ENCODE measurements at places on chromosomes 4 and X.

DNA sequence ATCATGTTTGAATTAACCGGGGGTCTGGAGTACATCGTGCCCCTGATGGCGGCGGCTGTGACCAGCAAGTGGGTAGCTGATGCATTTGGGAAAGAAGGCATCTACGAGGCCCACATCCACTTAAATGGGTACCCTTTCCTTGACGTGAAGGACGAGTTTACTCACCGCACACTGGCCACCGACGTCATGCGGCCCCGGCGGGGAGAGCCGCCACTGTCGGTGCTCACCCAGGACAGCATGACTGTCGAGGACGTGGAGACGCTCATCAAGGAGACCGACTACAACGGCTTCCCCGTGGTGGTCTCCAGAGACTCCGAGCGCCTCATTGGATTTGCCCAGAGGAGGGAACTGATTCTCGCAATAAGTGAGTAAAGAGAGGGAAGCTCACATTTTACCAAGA lies 56.9 kb downstream of the CLCN4 start:
- no peak for DNase-seq

DNA sequence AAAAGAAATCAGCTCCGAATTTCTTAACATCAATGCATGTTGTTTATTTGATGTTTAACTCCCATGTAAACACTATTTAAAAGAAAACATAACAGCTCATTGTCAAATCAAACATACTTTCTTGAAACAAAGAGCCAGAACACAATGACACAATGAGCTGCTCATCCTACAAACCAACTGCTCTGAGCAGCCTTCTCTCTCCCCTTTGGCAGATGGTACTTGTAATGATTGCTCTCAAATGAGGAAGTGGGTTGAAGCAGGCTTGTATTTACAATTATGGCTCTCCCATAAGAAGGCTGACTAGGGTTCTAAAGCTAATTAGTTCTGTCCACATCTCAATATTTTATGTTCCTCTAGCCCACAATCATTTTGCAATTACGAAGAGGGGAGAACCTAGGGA lies 637.8 kb upstream of the ADGRL3 start:
- no peak for DNase-seq

DNA sequence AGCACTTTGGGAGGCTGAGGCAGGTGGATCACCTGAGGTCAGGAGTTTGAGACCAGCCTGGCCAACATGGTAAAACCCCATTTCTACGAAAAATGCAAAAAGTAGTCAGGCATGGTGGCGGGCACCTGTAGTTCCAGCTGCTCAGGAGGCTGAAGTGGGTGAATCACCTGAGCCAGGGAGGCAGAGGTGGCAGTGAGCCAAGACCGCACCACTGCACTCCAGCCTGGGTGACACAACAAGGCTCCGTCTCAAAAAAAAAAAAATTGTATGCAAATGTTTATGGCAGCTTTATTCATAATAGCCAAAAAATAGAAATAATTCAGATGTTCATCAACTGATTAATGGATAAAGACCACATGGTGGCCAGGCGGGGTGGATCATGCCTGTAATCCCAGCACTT lies 9.8 kb upstream of the NOCT start:
- no peak for DNase-seq

DNA sequence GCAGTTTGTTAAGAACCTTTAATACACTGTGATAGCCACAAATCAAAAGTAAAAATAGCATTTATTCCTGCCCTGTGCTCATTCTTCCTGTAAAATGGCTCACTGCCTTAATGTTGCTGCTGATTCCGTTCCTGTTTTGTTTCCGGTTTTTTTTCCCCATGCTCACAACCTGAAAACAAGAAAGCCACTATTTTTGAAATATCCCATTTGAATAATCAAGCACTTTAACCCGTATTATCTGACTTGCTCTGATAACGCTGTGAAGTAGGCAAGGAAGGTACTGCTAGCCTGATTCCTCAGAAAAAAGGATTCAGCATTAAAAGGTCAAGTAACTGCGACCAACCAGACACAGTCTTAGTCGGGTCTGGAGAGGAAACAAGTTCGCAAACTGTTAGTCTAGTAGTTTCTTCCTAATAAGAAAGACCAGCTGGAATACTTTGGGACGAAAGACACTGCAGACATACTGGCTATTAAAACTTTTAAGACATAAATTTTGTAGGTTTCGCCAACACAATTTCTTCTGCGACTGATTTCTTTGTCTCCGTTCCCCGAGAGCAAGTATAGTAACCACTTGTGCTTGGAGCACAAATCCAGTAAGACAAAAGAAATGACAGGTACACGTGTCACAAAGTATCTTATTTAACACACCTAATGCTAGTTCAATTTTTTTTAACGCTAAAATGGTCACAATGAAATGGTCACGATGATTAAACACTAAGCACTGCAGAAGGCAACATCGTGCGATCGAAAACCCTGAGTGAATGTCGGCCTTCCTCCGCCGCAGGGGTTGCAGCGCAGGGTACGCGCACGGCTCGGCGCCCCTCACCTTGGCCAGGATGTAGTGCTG lies 802 bp downstream of the COX18 start:
- peak; percentile 23 for DNase-seq

- no peak for DNase-seq
Observed at GRCh38 chr4:183552274-183553146, 47.7 kb downstream of the ING2 start.

- no peak for DNase-seq
Observed at GRCh38 chr4:163090997-163091684, 75.5 kb downstream of the NAF1 start.

GRCh38 chr4:133151691-133152329 lies 2.7 kb downstream of the PCDH10 start:
- DNase-seq: no peak

- DNase-seq: no peak
Observed at GRCh38 chrX:56751071-56751470, 22.0 kb downstream of the NBDY start.

GRCh38 chr4:17562157-17562556 lies 14.8 kb upstream of the LAP3 start:
- DNase-seq: no peak

DNA sequence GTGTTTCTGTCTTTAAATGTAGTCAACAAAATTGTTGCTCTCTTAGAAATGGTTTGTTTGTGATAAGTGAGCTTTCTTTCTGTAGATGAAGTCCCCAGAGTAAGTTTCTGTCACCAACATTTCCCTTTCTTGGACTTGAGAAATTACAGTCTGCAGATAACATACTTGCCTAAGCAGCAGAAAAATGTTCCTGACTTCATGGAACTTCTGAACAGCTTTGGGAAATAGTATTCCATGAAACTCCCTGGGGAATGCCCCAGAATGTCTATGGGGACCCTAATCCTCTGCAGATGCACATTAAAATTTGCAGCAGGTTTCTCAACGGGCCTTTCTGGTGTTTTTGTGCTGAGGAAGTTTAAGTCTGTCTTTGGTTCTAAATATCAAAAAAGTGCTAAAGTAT lies 38.6 kb upstream of the NEIL3 start:
- no peak for DNase-seq

DNA sequence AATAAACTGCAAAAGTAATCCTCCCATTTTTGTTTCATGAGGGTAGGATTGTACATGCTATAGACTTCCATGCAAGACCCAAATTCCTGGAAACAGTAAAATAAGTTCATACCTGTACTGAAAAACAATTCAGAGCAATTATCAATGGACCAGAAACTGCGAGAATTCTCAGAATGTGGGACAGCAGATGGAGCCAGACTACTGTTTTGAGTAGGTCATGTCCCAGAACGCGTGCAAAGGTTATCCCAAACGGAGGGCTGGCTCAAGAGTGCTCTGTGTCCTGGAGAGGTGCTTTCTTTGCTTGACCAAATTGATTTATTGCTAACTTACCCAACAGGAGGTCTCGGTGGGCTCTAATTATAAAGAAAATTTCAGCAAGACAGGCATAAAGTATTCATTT lies 1.7 kb upstream of the MAGEH1 start:
- DNase-seq: no peak

DNA sequence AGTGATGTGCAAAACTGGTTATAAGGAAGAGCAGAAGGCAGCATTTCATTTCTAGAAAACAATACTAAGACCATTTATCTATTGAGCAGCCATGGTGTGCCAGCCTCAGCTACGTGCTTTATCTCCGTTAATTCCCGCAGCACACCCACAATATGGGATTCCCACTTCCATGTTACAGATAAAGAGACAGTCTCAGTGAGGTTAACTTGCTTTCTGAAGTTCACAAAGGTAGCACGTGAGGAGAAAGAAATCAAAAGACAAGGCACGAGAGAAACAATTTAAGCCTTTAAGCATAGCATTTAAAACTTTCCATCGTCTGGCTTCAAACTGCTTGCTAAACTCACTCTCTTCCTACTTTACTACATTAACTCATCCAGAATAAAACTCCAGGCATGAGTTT lies 8.0 kb upstream of the RPL34 start:
- DNase-seq: no peak

DNA sequence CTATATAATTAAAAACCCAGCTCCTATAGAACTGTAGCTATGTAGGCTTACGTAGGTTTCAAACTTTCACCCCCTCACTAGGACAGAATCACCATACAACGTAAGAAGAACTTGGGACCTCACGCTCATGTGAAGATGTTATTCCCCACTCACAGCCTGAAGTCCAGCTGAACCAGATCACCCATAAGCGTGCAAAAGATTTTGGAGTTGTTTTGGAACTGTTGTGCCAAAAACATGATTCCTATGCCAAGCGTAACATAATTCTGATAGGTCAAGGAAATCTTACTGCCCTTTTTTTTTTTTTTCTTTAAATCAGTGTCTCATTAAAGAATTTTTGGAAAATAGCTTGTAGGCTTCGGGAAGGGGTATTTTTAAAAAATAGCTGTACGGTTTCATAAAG lies 57.0 kb downstream of the LCORL start:
- DNase-seq: no peak

DNA sequence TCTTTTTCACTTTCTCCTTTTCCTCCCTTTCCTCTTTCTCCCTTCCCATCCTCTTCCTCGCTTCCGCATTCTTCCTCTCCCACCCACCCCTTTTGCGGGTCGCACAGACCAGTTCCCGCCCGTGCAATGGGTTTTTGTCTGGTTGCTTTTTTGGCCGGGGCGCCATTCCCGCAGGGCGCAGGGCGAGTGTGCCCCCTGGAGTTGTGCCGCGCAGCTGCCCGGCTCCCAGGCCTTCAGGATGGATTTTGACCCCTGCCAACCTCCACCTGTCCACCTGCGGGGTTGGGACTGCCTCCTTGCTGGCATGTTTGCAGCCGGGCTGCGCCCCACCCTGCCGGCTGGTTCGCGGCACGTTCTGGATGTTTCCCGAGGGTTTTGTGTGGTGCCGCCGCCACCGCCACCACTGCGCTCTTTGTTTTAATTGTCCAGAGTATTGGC lies 578 bp upstream of the SEL1L3 start:
- no peak for DNase-seq

GRCh38 chr4:8356856-8357255 lies 83.7 kb downstream of the ACOX3 start:
- DNase-seq: no peak

GRCh38 chrX:50971395-50971794 lies 60.9 kb downstream of the BMP15 start:
- no peak for DNase-seq

GRCh38 chrX:109770780-109771179 lies 37.7 kb upstream of the ACSL4 start:
- DNase-seq: no peak

- DNase-seq: no peak
Observed at GRCh38 chr4:105129286-105130040, 17.2 kb upstream of the TET2 start.

DNA sequence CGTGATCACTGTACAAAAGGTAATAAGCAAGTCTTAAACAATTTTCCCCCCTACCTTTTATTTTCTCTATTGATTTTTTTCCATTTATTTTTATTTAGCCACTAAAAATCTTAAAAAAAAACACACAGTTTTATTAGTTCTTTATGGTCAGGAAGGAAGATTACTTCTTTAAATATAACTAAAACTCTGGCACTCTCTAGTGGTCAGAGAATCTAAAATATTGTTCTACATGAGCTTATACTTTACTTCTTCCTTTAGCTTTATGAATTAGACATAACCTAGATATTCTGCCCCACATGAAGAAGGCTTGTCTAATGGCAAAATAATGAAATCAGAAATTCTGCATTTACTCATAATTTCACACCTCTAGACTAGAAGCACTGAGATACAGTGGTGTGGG lies 135.2 kb downstream of the PDE5A start:
- no peak for DNase-seq

DNA sequence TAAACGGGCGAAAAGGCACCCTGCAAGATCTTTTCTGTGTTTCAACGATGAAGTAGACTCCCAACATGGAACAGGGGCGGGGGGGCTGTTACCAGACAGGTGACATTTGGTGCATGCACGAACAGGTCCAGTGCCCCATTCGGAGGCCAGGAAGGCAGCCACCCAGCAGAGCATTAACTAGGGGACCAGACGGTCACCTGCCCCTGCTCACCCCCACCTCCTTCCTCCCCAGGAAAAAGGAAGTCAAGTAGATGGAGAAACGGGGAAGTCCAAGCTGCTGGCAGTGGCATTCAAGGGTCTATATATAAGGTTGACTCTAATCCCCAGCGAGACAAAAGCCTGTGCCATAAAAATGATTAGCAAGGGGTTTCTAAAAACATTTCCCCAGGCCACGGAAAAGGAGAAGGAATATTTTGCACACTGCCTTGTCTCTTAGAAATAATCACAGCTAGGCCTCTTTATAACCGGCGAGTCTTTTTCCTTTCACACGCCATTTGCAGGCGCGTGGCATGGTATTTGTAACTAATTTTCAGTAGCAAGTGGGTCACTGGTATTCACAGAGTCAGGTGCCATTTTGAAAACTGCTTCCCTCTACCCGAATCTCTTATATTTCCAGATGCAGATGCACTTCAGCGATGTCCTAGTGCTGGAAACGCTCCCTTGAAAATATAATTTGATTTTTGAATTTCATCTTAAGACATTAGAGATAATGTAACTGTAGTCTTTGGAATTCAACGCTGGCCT lies 1.2 kb upstream of the TMSB4X start:
- no peak for DNase-seq

- peak; percentile 11 for DNase-seq
Observed at GRCh38 chr4:98602270-98602669, 56.1 kb downstream of the TSPAN5 start.

DNA sequence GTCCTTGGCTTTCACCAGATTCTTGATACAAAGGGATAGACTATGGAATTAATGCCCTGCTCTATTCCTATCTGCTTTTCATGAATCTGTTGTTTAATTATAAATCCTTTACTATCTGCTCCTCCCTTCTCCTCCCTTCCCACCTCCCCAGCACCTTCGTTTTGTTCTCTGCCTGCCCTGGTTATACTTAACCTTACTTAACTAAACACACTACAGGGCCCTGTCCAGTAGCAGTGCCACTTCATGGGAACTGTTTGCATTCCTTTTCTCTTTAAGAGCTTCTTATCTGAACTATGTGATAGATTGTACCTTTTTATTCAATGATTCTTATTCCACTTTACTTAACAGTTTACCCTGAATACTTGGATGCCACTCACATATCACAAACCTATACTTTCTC lies 830 bp downstream of the HOPX start:
- DNase-seq: no peak

GRCh38 chr4:45484740-45485139 lies 639.1 kb downstream of the GABRG1 start:
- no peak for DNase-seq

All from activated T-cell treated with anti-CD3 and anti-CD28 coated beads for 24 hours (primary cell).